Brain pericyte (primary cell): ENCODE measurements at places on chromosomes 12 and 14.

DNA sequence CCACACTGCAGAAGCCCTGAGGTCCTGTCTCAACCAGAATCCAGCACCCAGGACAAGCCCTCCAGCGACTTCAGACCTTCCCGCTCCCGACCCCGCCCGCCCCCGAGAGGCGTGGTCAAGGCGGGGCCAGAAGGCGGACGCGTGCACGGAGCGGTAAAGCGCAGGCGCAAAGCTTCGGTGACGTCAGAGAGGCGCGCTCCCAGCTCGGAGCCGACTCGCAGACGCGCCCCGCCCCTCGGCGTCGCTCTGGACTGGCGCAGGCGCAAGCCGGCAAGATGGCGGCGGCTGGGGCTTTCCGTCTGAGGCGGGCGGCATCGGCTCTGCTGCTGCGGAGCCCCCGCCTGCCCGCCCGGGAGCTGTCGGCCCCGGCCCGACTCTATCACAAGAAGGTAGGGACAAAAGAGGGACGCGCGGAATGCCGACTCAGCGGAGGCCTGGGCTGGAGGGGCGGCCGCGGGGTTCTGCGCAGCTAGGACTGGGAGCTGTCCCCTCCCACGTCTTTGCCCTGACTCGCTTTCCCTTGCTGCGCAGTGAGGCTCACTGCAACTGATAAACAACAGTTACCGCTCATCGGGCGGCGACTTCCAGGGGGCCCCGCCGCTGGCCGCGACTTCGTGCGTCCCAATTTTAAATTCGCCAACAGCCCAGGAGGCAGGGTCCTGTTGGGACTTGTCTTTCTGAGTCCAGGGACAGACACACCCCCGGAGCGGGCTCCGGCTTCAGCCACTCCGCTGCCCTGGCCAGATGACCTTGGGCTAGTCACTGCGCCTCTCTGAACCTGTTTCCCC lies at the start of gene ISCU:
TSS of gene ISCU (plus strand) at position 249 of the 788 bp plus-strand sequence. CDS start at position 276, 27 bp downstream.
- DNase-seq = peak; percentile 95

DNA sequence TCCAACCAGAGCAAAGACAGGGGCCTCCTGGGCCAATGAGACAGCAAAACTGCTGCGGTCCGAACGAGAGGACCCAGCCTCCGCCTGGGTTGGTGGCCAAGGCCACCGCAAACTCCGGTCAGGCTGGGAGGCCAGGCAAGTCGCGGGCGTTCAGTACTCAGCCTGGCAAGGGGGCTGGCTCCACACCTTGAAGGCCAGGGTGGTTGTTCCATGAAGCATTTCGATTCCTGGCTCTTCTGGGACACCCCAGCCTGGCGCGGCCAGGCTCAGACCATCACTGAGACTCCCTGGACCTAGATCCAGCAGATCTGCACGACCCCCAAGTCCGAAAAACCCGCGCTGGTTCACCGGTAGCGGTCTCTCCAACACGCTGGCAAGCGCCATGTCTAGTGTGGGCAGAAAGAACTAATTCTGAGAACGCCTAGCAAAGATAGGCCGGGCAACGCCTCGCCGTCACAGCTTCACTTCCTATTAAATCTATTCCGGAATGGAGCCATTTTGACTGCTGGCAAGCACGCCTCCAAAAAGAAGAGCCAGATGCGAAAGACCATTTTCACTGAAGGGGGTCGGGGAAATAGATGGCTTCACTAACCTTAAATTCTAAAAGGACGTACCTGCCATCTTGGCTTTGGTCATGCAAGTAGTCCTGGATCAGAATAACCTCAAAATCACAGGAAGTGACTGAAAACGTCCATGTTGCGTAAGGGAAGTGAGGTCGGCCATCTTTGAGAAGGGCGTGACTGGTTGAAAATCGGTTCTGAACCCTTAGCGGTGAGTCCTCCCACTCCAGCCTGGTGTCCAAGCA lies at the start of gene PSMB5:
TSS of gene PSMB5 (minus strand) at position 403 of the 805 bp plus-strand sequence. CDS start at position 384, 19 bp downstream.
- peak; percentile 91 for DNase-seq

GRCh38 chr14:90040411-90040810 lies 21.4 kb upstream of the KCNK13 start:
- no peak for DNase-seq

GRCh38 chr14:101333335-101334280 lies 227.7 kb upstream of the DIO3 start:
- DNase-seq = no peak

DNA sequence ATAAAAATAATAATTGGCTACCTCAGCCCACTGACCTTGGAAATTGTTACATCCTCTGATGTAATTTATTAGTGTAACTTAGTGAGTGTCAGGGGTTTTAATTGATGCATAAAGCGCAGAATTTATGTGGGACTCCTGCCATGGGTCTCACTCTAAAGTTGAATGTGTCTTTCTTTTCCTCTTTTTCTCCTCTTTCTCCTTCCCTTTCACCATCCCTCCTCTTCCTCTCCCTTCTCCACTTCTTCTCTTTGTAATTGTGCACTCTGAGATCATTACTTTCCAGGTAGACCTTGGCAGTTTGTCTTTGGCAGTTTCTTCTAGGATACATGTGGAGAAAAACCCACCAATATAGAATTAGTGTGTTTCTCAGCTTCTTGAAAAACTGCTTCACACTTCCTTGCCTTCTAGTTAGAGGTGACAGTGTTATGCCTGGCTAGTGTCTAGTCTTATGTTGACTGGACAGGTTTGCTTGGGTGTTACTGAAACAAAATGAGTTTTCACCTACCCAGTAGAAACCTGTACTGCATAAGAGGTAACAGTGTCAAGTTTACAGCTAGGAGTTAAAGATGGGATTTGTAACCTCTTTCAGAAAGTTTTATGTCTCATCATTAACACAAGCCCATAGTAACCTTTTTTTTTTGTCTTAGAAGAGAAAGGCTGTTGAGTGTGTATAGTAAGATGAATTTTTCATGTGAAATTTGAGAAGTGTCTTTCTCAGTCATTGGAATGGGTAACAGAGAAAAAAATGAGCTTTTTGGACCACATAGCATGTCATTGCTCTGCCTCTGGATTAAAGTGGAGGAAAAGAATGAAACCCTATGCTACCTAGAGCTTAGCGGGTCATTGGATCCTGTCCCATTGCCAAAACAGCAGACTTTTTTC lies 18.6 kb downstream of the PELI2 start:
- no peak for DNase-seq

DNA sequence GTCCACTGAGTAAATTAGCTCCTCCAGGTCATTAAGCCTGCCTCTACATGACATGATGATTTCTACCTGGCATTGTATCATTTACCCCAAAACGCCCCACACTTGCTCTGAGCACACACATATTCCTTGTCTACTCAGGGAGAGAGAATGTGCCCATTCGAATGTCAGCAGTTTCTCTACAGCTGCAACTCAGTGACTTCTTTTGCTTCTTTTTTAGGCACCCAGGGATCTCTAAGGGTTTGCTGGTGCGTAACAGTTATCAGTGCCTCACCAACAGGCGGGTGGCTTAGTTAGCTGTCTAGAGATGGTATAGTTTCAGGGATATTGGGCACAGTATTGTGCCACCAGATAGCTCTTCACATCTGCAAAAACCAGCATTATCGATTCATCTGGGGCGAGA lies 316.9 kb downstream of the PDZRN4 start:
- no peak for DNase-seq

- no peak for DNase-seq
These were observed 24.1 kb upstream of the INSM2 start for GRCh38 chr14:35509846-35510245.

DNA sequence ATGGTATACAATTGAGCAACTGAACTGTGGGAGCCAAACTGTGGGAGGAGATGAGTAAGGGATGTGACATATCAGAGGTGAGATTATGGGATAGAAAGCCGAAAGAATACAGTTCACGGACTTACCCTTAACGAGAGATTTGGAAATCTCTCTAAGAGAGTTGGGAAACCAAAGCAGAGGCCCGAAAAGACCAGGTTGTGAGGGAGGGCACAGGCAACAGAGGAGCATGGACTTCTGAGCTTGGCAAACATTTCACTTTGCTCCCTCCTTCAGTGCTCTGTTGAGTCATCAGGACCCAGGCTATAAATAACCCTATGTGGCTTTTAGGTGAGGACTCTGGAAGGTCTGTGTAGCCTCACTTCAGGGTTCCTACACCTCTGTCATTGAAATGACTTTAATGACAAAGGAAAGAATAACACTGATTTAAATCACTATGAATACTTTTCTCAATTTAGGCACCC lies 120.6 kb downstream of the TGFB3 start:
- no peak for DNase-seq

DNA sequence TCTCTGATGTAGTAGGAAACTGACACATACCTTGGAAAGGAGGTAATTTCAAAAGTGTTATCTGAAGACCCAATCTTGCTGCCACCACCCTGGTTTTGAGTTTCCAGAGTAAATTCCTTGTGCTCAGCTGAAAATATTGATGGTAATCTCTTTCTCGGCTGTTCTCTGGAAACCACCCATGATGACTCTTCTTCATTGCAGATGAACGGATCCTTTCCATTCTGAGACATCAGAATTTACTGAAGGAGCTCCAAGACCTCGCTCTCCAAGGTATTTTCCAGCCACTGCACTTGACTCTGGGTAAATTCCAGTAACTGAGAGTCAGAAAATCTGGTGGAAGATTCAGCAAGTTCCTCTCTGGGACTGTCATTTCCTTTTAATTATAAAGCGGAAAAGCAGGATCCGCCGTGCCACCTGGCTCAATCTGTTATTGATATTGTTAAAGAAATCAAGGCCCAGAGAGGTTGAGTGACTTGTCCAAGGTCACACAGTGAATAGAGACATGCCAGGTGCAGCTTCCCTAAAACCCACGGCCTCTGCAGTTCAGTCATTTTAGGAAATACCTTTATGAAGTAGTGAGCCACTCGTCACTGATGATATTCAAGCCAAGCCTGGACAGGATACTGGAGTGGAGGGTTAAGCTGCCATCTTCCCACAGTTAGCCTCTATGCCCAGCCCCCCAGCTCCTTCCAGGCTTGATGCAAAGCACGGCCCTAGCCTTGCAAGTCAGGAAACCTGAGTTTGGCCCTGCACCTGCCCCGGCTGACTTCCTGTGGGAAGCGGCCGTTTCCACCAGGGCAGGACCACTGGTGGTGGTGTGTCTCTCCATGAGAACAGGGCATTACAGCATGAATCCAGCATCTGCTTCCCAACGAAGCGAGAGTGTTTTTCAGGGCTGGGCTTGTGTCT lies 4.7 kb downstream of the CHGA start:
- DNase-seq = no peak

- DNase-seq = no peak
These were observed 52.9 kb downstream of the SEL1L start for GRCh38 chr14:81480741-81481140.

DNA sequence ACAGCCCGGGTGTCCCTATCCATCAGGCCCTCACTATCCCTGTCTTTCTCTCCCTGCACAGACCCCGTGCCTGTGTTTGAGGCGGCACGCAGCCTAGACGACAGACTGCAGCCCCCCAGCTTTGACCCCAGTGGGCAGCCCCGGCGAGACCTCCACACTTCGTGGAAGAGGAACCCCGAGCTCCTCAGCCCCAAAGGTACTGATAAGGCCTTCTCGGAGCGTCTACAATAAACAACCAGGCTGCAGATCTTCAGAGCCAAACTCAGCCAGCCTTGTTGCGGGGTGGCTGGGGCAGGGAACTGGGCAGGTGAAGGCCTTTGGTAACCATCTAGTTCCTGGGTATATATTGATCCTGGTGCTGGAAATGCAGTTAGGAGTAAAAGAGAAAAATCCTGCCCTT lies 77.5 kb downstream of the PHETA1 start:
- no peak for DNase-seq

GRCh38 chr12:74031045-74031444 lies 506.6 kb upstream of the ATXN7L3B start:
- no peak for DNase-seq

GRCh38 chr14:43360239-43360638 lies 1146.8 kb downstream of the FSCB start:
- DNase-seq = no peak

DNA sequence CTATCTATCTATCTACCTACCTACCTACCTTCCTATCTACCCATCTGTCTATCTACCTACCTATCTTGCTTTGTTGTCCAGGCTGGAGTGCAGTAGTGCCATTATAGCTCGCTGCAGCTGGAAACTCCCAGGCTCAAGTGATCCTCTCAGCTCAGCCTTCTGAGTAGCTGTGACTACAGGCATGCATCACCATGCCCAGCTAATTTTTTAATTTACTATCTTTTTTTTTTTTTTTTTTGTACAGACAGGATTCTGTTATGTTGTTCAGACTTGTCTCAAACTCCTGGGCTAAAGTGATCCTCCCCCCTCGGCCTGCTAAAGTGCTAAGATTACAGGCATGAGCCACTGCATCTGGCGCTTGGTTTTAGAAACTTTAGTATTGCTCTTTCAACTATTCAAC lies 762.4 kb downstream of the SLC6A15 start:
- DNase-seq = no peak

DNA sequence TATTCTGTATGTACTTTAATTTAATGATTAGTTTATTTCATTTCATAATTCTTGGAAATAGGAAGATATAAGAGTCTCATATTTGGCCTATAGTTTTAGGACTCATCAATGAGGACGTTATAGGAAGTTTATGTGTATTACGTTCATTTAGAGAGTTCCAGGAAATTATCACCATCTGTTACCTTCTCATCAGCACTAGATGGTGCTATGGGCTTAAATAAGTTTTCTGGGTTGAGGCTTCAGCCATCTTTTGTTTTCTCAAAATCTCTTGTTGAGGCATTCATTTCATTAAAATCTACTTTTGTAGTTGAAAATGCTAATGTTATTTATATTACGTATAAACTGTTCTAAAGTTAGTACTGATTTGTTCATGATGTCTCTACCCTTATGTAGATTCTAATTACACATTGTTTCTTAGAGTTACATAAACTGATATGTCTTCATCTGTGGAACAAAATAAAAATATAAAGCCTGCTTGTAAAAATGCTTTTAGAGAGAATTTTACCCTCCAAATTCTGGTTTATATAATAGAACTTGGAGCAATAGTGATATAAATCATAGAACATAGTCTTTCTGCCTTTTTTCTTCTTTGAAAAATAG lies 89.2 kb downstream of the CFAP54 start:
- DNase-seq = no peak

DNA sequence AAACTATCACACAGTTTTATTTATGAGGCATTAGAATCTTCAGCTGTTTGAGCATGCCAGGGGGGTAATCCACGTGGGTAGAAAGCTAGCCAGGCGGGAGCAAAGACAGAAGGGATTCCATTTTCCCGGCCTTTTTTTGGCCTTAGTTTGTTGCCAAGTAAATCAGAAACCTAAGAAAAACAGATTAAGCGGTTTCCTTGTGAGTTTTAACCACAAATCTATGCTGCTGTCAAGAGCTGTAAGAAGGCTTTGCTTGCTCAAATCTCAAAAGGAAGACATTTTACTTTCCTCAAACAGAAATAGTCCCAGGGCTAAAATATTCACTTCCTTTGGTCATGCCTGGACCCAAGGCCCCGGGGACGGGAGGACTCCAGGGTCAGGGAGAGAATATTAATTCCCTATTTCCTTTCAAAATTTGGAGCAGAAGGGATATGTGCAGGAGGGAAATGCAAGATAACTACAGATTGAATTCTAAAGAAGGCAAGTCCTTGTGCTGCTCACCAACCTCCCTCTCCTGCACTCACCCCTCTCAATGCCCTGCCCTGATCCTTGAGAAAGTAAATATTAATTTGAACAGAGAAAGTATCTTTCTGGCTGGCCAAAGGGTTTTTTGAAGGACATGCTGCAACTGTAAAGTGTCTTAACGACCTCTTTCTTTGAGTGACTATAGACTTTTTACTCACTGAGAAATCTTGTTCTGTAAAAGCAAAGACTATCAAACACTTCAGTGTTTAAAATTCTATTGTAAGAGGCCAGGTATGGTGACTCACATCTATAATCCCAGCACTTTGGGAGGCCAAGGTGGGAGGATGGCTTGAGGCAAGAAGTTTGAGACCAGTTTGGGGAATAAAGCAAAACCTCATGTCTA lies 75.7 kb downstream of the HSD17B6 start:
- DNase-seq = no peak

- DNase-seq = no peak
These were observed 430.1 kb downstream of the AEBP2 start for GRCh38 chr12:19869413-19869812.

- DNase-seq = no peak
These were observed 3.8 kb downstream of the ETV6 start for GRCh38 chr12:11653215-11653753.
